Stimulated activated CD8-positive, alpha-beta memory T cell treated with anti-CD3 and anti-CD28 coated beads, Interleukin-4, amount 100 ng/mL, for 48 hours (primary cell): ENCODE measurements at places on chromosomes 1 and 21.
A peak's percentile ranks its signal among the peaks of the same experiment; 100 is the strongest.

DNA sequence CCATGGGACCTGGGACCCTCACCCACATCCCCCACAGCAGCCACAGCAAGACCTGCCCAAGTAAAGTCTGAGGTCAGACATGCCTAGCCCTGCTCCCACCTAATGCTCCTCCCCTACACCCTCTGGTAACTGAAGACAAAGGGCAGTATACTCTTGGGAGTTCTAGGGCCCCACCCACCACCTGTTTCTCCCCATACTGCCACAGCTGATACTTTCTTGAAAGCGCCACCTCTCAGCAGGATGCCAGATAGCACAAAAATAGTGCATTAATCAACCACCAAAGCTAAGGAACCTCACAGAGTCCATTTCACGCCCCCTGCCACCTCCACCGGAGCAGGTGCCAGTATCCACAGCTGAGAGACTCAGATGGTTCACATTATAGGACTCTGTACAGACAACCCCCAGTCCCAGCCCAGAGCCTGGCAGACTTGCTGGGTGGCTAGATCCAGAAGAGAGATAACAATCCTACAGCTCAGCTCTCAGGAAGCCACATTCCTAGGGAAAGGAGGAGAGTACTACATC lies 238.1 kb downstream of the LRRC40 start:
- no peak for DNase-seq

- DNase-seq, result no peak
These were observed 91.6 kb upstream of the UBE2U start for GRCh38 chr1:64111787-64112186.

DNA sequence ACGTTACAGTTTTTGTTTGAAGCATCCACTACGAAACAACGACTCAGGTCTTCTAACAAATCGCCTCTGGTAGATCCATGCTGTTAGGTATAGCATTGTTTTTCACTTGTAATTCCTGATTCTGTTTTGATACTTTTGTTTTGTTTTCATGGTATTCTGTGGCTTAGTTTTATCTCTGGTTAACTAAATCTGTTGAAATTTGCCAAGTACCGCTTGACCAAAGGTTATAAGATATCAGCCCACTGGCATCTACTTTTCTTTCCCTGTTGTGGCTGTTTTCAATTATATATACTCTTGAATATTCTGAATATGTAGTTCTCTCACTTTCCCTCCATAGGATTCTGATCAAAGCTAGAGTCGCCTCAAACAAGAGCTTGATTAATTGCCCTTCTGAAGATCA lies 274.8 kb upstream of the C1orf105 start:
- no peak for DNase-seq

- no peak for DNase-seq
These were observed 107.0 kb downstream of the ACTL8 start for GRCh38 chr1:17862121-17862520.

DNA sequence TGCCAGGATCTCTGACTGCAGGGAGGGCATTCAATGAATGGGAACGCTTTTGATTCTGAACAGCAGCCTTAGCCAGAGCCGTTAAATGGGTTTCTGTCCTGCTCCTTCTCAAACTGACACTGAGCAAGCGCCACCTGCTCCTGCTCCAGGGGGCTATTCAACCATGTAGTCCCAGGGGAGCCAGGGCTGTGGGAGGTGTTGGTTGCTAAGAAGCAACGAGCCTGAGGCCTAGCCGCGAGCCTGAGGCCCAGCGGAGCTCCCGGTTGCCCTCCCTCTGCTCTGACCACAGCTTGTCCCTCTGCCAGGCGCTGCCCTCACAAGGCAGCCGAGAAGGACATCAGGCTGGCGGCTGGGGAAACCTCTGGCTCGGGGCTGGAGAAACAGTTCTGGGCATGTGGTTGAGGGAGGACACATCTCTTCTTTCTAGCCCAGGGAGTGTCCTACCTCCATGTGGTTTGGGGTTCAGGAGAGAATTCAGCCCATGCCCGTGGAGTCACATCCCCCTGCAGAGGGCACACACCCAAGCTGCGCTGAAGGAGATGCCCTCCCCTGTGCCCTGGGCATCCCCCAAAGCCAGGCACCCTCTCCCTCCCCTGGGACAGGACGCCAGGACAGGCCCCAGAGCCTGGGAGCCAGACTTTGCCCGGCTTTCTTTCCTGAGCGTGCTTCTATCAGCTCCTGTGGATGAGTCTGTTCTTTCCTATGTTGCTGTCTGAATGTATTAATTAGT lies 18.0 kb downstream of the PCP4 start:
- DNase-seq, result no peak

DNA sequence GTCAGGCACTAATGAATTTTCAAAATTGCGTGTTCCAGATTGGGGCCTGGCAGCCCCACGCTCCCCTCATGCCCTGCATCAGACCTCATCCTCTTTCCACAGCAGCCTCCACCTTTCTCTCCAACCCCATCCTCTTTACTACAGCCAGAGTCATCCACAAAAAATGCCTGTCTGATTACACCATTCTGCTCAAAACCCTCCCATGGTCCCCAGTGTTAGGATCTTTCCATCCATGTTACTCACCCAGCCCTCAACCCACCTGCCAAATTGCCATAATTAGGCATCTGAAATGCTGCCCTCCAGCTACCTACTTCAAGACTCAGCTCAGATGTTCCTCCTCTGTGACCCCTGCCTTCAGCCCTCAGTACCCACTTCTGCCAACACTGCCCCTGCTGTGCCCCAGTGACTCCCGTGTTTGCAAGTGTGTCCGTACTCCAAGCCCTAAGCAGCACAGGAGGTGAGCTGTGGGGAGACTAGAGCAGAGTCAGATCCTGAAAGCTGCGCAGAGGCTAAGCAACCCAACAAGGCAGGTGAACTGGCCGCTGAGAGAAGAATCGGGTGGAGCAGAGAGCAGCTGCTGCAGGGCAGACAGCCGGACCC lies 715 bp upstream of the ARTN start:
- DNase-seq, result no peak

- no peak for DNase-seq
These were observed 4.6 kb downstream of the KLHDC8A start for GRCh38 chr1:205351984-205352713.

DNA sequence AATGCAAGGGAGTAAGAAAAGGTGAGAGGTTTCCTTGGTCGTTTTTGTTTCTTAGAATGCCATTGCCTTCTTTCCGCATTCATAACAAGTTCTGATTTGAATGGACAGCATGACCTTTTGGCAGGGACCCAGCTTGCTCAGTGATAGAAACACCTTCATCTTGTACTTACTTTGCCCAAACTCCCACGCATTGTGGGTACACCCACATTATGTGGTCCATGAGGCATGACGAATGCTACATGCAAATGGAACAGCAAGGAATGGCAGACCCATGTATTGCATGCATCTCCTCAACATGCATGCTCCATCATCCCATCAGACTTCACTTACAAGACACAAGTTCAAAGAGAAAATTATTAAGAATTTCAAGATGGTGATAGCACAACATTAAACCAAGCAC lies 102.8 kb downstream of the CDC7 start:
- DNase-seq, result peak; percentile 74
